Glomerular endothelial cell (primary cell): ENCODE measurements at places on chromosomes 7 and 10. TPM values are rescaled to one million over a fixed set of nuclear protein-coding genes. Genes with fewer than 3 reads are reported as not detected.

GRCh38 chr7:150358988-150359621 lies 9.5 kb upstream of the REPIN1 start:
- DNase-seq, result no peak

DNA sequence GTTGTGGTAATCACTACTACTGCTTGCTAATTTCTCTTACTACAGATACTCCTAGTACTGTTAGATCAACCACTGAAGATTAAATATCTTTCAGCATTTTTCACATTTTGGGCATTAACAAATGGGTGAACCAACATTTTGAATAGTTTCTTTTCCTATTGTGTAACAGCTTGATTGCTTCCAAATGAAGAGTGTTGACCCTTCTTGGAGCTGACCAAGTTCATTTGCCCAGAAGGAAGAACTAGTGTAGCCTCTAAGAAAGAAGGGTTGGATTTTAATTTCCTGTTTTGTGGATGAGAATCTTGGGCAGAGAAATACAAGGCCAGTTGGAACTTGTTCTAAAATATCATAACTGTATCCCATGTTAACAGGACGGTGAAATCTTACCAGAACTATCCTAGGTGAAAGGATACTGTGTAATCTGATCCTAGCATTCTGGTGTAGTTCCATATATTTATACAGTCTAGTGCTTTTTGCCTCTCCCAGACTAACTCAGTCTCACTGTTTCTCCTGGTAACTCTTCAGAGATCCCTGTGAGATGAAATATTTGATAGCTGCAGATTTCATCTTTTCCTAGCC lies 37.3 kb downstream of the SND1 start:
- DNase-seq, result no peak

ZNF789 gene
- total RNA-seq, result 4.7 and 11.4 TPM in 2 replicates

DNA sequence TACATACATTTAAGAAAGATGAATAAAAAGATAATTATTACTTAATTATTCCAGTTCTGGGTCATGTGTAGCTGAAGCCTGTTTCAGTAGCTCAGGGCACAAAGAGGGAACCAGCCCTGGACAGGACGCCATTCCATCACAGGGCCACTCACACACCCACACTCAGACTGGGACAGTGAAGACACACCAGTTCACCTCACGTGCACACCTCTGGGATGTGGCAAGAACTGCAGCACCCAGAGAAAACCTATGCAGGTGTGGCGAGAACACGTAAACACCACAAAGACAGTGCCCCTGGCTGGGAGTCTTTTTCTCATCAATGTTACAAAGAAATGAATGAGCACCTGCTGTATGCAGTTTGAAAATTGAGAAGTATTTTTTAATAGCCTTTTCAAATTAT lies 1.6 kb upstream of the IDI1 start:
- no peak for DNase-seq

GRCh38 chr10:74034301-74034700 lies 36.4 kb downstream of the VCL start:
- DNase-seq, result no peak

- DNase-seq, result no peak
Observed at GRCh38 chr7:135205850-135206249, 5.5 kb downstream of the WDR91 start.

NDUFA5 gene
- total RNA-seq, result 28.0 and 31.6 TPM in 2 replicates

DNA sequence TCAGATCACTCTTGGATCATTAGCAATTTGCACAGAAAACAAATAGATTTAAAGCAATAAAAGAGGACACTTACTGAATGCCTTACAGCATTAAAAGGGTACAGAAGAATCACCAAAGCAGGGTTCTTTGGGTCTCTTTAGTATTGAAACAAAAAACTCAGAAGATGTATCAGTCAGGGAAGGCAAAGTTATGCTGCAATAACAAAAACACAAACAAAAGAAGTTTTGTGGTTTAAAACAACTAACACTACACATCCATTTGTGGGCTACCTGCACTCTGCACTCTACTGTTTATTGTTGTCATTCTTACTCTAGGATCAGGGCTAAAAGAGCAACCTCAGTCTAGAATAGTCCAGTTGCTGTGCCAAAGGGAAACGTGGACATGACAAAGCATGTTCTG lies 216.4 kb downstream of the GPAM start:
- no peak for DNase-seq

HILPDA gene
- total RNA-seq, result 11.6 and 16.6 TPM in 2 replicates

ZNF365 gene
- total RNA-seq, result 0.23 and 0.58 TPM in 2 replicates

DNA sequence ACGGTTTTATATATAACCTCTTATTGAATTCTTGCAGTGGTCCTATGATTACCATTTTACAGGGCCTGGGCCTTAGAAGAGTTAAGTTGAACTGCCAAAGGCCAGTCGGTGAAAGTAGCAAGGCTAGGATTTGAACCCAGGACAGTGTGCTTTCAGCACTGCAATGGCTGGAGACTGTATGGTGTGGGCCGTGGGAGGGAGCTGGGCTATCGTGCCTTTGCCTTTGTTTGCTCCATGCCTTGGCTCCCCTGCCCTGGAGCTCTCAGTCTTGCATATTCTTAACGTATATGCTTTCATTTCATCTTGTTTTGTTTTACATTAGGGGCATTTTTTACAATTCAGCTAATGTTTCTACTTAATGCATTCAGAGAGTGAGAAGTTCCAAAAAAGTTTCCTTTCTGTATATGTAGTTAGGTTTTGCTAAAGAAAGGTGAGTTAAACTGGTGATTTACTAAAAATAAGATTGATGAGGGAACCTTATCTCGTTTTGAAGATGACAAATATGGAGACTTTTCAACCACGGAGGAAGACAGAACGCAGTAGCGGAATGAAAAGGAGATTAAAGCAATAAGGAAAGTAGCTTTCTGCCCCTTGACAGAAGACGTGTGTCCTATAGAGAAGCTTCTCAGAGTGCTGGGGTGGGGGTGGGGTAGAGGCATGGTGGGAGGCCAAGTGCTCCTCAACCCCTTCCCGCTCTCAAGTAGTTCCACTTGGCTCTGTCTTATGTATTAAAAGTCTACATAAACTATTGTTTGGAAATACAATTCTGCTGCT lies 82.5 kb downstream of the RTKN2 start:
- DNase-seq, result no peak

SPDYE16 gene
- total RNA-seq, result 0.24 TPM in 1 of 2 replicates, not detected in the other

DNA sequence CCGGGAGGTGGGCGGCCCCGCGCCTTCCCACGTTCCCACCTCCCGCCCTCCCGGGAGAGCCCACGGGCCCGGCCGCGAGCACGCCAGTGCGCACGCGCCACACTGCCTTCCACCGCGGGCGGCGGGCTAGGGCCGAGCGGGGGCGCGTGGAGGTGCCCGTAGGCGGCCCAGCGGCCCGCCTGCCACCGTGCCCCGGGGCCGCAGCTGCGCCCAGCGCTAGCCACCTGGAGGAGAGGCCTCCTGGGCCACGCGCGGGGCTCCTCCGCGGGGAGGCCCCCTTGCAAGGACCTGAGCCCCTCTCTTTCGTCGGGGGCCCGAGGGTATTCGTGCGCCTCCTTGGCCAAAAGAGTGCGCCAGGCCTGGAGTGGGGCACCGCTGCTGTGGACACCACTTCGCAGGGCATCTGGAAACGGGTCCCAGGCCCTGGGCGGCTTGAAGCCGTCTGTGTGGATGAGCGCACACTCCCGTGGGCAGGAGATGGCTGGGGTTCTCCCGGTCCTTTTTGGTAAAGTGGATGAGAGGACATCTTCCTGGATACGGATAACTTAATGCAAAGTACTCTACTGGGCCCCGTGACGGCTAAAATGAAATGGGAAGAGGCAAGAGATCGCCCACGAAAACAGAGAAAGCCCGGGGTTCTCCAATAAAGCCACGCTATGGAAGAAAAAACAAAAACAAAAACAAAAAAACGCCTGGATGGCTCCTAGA lies 9.0 kb upstream of the EBF3 start:
- DNase-seq, result no peak

CCDC3 gene
- total RNA-seq, result 1.2 and 1.8 TPM in 2 replicates

GRCh38 chr7:69537691-69538090 lies 60.6 kb upstream of the AUTS2 start:
- DNase-seq, result no peak

GRCh38 chr10:72218726-72219125 lies 2.6 kb upstream of the ASCC1 start:
- no peak for DNase-seq

DNA sequence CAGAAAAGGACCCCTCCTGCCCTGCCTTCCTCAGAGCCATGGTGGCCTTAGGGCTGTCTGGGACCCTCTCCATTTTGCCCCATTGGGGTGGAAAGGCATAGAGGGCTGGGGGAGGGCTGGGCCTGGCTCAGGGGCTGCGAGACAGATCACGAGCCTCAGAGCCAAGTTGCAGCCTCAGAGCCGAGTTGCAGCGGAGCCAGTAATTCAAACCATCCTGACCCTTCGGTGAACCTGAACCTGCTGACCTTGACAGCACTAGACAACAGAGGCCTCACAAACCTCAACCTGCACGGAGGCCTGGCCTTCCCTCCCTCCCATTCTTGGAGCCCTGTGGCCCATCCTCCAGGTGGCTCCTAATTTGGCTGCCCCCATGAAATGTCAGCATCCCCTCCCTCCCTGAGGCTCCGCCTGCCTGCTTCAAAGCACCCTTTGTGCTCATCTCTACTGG lies 45.4 kb downstream of the PAX2 start:
- DNase-seq, result no peak

DNA sequence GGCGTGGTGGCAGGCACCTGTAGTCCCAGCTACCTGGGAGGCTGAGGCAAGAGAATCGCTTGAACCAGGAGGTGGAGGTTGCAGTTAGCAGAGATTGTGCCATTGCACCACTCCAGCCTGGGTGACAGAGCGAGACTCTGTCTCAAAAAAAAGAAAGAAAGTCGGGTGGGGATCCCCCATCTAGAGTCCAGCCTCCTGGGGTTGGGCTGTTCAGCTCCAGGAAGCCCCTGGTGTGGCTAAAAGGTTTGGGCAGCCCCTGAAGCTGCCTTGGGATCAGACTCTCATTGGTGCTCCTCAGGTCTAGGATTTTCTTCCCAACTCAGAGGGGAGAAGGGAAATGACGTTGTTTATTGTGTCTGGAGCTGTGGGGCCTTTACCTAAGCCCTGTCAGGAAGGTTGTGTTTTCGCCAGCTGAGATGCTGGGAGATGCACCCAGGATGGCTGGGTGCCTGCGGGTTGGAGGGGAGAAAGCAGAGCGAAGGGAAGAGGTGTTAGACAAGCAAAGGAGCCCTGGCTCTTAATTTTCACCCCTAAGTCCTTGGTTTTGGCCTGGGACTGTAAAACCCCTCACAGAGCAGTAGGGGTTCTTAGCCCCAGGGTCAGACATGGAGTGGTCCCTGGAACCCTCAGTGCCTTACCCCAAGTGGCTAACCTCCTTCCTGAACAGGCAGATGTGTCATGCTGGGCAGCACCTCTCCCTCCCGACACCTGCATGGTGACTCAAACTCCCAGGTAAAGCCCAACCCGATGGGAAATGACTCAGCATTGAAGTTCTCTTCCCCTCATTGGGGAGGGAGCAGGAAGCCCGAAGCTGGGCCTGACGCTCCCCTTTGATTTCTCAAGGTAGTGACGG lies 21.1 kb downstream of the PLAU start:
- DNase-seq, result no peak

DNA sequence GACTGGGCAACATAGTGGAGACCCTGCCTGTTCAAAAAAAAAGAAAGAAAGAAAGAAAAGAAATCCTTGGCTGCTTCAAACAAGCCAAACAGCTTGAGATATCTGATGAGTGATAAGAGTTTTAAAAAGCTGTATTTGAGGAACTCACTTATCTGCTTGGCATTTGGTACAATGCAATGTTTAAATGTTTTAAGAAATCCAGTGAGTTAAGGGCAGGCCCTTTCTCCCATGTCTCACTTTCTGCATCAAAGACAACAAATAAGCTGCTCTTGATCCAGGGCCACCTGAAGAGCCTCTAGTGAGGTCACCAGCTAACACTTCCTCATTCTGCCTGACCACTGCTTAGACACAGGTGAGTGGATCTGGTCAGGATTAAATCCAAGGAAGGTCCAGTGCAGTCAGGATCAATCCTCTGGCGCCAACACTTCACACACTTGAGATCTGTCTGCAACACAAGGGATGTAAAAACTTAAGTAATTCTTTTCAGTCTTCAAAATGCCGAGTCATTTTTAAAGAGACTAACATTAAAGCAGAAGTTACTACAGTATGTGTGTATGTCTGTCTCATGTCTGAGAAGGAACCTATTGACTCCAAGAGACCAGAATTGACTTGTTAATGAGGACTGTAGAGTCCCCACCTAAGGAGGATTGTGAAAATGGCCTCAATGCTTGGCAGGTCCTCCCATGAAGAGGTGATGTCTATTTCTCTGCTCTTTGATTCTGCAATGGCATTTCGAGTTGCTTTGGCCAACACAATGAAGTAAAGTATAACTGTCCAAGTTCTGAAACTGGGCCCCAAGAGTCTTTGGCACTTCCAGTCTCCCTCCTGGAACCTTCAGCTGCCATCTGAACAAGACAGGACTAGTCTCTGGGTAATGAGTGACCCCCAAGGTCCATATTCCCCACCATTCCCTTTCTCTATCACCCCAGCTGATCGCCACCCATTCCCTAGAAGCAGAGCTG lies 43.1 kb downstream of the CREB3L2 start:
- no peak for DNase-seq

DNA sequence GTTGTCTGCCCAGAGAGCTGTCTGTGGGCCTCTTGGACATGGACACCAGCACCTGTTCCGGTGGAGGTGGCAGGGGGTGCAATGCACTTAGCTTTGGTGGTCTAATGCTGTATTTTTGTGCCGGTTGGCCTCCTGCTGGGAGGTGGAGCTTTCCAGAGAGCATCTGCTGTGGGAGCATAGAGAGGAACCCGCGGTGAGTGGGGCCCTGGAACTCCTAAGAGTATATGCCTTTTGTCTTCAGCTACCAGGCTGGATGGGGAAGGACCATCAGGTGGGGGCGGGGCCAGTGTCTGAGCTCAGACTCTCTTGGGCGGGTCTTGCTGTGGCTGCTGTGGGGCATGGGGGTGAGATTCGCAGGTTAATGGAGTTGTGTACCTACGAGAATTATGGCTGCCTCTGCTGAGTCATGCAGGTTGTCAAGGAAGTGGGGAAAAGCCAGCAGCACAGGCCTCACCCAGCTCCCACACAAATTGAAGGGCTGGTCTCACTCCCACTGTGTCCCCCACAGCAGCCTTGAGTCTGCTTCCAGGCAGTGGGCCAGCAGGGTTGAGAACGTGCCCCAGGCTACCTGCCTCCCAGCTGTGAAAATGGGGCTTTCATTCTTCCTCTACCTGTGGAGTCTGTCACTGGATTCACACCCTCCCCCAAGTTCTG lies 29.0 kb downstream of the JAKMIP3 start:
- DNase-seq, result no peak

TLL2 gene
- total RNA-seq, result 2.5 and 4.0 TPM in 2 replicates

SCIN gene
- total RNA-seq, result 0.35 and 0.58 TPM in 2 replicates

DNA sequence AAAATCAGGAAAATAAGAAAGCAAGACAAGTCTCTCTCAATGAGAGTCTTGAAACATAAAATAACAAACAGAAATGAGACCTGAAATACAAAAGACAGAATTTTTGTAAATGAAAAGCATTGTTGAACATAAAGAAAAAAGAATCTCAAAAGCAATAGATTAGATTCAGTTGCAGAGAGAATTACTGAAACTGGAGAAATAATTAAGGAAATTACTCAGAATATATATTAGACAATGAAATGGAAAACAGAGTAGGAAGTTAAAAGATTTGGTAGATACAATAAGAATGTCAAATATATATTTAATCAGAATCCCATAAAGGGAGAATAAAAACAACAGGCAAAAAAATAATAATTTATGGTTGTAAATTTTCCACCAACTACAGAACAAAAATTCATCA lies 308.3 kb downstream of the CRPPA start:
- DNase-seq, result no peak

AOAH gene
- 0.64 TPM in 1 of 2 replicates, not detected in the other for total RNA-seq

GRCh38 chr10:112519133-112519761 lies 72.2 kb downstream of the VTI1A start:
- no peak for DNase-seq
